Skin of body (tissue), 3 donors: ENCODE measurements at places on chromosomes 4 and X.

DNA sequence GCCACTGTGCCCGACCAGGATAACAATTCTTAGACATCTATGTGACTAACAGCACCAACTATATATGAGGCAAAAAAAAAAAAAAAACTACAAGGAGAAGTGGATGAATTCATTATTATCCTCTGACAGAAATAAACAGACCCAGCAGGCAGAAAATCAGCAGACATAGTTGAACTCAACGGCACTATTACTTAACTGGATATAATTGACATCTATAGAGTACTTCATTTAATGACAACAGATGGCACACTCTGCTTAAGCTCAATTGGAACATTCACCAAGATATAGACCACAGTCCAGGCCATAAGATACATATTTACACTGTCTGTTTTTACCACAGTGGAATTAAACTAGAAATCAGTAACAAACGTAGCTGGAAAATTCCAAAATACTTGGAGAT, 13.3 kb downstream of the CLDN22 start:
- DNase-seq = no peak

DNA sequence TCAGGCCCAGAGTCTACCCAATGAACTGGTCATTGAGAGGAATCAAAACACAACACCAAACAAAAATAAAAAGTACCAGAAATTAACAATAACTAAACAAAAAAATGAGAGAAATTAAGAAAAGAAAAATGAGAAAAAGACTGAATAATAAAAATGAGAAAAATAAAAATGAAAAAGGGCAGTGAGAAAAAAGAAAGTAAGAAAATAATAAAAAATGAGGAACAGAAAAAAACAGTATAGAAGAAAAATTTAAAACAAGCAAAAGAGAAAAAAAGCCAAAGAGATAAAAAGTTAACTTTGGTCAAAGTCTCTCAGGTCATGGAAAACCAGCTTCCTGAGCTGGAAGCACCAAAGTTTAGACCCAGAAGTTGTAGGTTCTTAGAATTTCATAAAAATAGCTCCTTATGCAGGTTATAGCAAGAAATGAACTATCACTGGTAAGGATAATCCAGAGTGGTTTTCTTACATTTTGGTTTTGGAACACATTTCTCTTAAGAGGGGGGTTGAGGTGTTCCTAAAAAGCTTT, 51.0 kb upstream of the WDR17 start:
- no peak for DNase-seq

DNA sequence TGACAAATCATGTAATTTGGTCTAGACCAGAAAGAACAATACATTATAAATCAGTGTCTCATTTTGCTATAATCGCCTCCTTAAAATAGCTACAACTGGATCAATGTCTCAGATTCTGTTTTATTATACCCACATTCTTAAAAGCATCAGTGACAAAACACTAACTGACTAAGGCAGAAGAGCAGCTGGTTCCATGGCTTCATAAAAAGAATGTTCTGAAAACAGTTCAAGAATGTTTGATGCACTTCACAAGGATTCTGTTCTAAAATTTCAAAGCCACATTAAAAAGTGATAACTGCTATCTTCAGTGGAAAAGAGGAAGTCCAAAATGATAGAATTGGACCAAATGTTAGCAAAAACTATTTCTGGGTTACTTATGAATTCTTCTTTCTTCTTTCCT, 69.8 kb downstream of the COL25A1 start:
- no peak for DNase-seq

DNA sequence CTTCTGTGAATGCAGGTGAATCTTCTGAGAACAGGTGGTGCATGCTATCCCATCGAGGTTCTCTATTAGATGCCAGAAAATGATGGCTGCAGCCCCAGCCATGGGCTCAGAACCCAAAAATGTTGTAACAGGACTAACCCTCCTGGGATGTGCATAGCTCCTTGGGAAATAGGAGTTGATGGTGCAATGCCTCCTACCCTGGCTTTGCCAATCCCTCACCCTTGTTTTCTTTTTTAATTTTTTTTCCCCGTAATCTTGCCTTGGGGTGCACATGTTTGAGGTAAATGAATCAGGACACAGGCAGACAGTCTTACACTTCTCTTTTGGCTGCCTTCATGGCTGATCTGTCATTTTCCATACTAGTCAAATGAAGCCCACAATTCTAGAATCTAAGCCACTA, 96.6 kb downstream of the KIT start:
- DNase-seq = no peak

DNA sequence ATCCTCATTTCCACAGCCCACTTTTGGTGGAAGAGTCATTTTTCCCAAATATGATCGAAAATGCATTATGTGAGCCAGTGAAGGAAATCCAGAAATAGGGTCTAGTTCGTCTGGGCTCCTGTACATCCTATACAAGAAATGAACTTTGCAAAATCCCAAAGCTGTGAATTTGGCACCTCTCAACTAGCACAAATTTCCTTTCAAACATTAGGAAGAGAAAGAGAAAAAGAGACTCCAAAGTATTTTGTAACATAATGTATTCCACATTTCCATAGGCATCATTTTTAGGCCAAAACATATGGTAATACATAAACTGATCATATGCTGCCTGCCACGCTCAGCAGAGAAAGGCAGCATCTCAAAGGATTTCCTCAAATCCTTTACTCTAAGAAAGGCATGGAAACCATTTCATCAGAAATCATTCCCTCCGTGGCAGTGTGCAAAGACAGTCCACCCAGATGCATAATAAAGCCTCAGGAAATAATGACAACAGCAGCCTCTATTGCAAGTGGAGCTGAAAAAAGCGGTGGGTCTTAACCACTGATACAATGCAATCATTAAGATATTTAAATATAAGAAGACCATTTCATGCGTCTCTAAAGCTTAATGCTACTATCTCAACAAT, 56.8 kb downstream of the ANOS1 start:
- peak; percentile 81 for DNase-seq

DNA sequence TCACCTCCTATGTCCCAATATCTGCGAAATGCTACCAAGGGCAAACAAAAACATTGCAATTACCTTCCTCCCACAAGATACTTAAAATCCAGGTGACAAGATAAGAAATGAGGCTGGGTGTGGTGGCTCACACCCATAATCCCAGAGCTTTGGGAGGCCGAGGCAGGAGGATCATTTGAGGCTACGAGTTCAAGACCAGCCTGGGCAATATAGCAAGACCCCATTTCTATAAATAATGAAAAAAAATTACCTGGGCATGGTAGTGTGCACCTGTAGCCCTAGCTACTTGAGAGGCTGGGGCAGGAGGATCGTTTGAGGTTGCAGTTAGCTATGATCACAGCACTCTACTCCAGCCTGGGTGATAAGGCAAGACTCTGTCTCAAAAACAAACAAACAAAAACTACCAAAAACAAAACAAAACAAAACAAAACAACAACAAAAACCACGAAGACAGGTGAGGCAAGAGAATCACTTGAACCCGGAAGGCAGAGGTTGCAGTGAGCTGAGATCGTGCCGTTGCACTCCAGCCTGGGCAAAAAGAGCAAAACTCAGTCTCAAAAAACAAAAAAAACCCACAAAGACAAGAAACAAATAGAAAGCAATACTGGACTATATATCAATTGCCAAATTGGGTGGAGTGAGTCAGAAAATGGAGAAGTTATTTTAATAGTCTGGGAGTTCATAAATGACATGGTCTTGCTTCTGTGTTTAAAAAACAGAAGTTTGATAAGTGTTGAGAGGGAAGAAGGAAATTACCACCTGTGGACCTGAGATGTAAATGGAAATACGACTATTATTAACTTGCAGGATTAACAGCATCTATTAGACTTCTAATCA, 176.5 kb downstream of the FBXW7 start:
- no peak for DNase-seq

GRCh38 chrX:97482666-97483300, 599.1 kb downstream of the RPA4 start:
- DNase-seq = no peak

DNA sequence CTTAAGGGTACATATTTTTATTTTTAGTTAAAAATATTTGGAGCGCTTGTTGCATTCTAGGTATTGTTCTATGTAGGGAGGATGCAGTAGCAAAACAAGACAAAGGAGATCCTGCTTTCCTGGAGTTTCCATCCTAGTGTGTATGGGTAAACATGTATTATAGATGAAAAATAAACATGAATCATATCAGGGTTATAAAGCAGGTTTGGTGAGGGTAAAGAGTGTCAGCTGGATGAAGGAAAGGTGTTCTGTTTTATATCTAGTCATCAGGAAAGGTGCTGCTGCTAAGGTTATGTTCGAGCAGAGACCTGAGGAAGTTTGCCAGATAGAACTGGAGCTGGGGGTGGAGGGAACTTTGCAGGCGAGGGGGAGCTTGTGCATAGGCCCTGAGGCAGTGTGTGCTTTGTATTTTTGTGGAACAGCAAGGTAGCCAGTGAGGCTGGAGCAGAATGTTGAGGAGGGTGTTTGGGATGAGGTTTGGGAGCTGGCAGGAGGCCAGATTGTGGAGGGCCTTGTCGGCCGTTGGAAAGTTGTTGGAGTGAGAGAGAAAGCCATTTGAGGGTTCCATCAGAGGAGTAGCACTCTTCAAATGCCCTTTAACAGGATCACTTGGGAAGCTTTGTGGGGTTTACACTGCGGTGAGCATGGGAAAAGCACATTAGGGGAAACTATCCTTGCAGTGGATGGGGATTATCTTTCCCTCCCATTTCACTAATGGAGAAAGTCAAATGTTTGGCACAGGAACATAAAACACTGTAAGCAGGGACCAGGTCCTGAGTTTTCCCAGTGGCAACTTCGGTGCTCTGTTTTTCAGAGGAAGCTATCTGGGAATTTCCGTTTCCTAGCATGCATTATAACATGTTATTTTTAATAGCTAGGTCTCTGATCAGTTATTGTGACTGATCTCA, 35.9 kb downstream of the AFF1 start:
- DNase-seq = no peak

DNA sequence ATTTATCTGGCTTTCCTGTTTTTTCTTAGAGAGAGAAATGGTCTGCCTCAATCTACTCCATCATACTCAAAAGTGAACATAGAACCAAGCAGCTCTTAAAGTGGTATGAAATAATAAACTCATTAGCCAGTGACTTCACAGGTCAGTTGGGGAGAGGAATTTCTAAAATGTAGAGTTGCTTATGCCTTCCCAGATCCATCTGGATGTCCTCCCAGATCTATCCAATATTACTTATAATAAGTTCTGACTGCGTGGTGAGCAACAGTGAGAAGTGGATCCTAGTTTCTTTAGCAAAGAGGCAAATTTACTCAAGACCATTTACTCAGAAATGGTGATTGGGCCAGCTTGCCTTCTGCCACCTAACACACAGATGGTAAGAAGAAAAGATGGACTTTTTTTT, 748.0 kb downstream of the PCDH18 start:
- DNase-seq = no peak
